Ureter (tissue), 1 donor: ENCODE measurements at places on chromosomes 3 and 15. TPM values are rescaled to one million over a fixed set of nuclear protein-coding genes. Genes with fewer than 3 reads are reported as not detected.

Gene MEGF11
- total RNA-seq: not detected

Gene VEPH1
- total RNA-seq: 10.8 TPM

Gene TGM5
- 0.91 TPM for total RNA-seq

Gene IGSF11
- 2.0 TPM for total RNA-seq

Gene CCNB2
- 0.49 TPM for total RNA-seq

Gene SHC4
- 0.55 TPM for total RNA-seq

Gene MOBP
- total RNA-seq: not detected

Gene TMCO5A
- not detected for total RNA-seq

Gene UACA
- 61.8 TPM for total RNA-seq

Gene C3orf80
- total RNA-seq: 2.2 TPM

Gene ATP8B4
- 29.2 TPM for total RNA-seq

Gene P3H2
- total RNA-seq: 13.9 TPM

Gene BRPF1
- 18.6 TPM for total RNA-seq

Gene EDEM1
- 57.3 TPM for total RNA-seq

Gene P2RY13
- 1.2 TPM for total RNA-seq

Gene GALK2
- 37.7 TPM for total RNA-seq

Gene PATL2
- total RNA-seq: 4.0 TPM

Gene PIK3CB
- 41.5 TPM for total RNA-seq

Gene DAPK2
- total RNA-seq: 9.0 TPM

Gene ITPKA
- total RNA-seq: 0.29 TPM

Gene BLM
- total RNA-seq: 3.7 TPM
